CD4-positive, alpha-beta T cell treated with Interleukin-2 at 100 ng/mL for 4 hours (primary cell): ENCODE measurements at places on chromosomes 12 and 14.
A peak's percentile ranks its signal among the peaks of the same experiment; 100 is the strongest.

DNA sequence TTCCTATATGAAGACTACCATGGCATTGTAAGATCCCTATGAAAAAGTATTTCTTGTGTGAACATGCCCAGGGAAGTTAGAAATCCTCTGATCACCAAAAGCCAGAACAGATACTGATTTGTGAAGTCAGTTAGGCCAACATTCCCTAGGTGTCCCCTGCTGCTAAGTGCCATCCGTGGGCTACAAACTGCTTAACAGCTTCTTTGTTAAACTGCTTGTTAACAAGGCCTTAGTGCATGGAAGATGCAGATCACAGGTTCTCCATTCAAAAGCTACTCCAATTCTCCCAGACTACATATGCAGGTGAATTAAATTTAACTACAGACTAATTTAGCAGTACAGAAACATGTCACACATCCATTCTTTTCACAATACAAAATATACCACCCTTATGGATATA, 108.2 kb downstream of the PRICKLE1 start:
- no peak for DNase-seq

DNA sequence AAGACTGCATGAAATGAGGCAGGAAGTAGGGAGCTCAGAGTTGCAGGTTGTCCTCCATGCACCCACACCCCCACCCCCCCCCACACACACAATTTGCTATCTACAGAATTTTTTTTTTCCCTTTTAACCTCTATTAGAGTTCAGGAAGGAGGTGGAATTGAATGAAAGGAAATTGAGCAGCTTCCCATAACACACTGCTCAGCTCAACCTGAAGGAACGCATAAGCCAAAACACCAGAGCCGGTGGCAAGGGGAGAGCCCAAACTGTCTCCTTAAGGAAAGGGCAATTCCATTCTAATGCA, 74.1 kb downstream of the NUAK1 start:
- DNase-seq = no peak

- DNase-seq = peak; percentile 88
Observed at GRCh38 chr12:89756585-89757398, 48.2 kb upstream of the ATP2B1 start.

DNA sequence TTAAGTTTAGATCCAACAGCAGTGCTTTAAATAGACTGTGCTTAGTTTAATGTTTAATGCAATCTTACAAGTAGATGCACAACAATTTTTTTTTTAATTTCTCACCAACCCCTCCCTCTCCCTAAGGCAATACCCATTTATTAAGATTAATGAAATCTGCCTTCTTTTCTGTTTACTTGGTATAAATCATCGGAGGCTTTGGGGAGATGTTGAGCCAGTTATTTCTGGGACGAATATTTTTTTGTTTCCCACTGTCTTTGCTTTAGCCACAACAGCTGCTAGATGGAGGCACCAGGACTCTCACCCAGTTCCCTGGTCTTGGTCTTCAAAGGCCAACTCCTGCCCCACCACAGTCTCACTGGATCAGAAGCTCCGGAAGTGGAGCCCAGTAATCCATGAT, 113.4 kb downstream of the PLXNC1 start:
- DNase-seq = no peak

DNA sequence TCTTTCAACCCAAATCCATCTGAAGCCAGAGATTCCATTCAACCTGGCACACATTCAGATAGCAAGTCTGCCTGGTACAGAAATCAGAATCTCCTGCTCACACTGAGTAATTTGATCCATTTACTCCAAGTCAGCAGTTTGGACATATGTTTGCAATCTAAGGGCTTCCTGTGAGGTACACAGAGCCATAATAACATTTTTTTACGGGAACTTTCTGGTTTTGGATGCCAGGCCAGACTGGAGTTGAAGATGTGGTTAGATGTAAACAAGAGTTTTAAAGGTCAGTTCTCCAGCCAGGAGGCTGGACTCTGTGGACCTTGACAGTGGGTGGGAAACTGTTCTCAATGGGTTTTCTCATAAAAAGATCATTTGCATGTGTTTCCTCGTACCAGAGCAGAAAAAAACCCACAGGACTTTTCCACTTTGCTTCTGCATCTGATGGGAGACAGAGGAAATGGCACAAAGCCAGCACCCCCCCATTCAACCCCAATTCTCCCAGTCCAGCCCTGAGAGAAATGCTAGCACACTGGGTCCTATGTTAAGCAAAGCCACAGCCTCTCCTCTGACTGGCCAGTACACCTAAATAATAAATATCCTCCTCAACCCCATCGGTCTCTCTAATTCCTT, 17.7 kb upstream of the TSPAN11 start:
- DNase-seq = no peak

DNA sequence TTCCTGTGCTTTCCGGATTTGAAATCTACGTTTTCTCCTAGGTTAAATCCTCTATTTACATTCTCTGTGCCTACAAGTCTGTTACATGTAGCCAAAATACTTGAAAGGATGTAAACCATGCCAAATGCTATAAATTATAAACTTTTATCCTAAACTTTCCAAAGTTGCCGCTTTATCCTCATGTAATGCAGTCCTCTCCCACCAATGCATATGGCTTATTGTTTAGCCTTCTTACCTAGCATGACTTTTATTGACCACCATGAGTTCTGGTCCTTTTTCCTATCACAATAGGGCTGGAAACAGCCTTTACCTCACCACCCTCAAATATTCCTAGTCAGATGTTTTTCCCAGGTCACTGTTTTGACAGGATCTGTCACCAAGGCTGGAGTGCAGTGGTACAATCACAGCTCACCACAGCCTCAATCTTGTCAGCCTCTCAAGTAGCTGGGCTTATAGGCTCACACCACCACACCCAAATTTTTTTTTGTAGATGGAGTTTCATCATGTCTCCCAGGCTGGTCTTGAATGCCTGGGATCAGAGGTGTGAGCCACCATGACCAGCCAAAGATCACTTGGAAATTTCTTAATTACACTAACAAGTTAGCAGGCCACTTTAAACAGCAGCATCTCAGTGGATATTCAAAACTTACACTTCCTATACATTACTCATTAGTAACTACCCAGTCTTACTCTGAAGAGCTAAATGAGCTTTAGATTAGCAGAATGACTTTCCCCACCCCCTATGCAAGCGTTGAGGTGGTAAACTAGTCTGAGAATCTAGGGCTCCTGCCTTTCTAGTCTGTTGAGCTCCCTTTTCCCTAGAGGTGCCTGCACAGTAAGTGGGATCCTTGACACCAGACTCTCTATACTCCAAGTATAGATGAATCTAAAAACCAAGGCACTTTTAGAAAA, 4.1 kb downstream of the TUBA1B start:
- DNase-seq = no peak

DNA sequence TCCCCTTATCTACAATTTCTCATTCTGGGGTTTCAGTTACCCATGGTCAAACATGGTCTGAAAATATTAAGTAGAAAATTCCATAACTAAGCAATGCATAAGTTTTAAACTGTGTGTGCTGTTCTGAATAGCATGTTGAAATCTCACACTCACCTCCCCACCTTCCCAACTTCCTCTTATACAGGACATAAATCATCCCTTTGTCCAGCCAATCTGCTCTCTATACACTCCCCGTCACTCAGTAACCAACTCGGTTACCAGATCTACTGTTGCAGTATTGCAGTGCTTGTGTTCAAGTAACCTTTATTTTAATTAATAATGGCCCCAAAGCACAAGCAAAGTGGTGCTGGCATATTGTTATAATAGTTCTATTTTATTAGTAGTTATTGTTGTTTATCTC, 420.5 kb downstream of the GXYLT1 start:
- DNase-seq = no peak

- no peak for DNase-seq
Observed at GRCh38 chr12:128664501-128664900, 159.3 kb downstream of the SLC15A4 start.

DNA sequence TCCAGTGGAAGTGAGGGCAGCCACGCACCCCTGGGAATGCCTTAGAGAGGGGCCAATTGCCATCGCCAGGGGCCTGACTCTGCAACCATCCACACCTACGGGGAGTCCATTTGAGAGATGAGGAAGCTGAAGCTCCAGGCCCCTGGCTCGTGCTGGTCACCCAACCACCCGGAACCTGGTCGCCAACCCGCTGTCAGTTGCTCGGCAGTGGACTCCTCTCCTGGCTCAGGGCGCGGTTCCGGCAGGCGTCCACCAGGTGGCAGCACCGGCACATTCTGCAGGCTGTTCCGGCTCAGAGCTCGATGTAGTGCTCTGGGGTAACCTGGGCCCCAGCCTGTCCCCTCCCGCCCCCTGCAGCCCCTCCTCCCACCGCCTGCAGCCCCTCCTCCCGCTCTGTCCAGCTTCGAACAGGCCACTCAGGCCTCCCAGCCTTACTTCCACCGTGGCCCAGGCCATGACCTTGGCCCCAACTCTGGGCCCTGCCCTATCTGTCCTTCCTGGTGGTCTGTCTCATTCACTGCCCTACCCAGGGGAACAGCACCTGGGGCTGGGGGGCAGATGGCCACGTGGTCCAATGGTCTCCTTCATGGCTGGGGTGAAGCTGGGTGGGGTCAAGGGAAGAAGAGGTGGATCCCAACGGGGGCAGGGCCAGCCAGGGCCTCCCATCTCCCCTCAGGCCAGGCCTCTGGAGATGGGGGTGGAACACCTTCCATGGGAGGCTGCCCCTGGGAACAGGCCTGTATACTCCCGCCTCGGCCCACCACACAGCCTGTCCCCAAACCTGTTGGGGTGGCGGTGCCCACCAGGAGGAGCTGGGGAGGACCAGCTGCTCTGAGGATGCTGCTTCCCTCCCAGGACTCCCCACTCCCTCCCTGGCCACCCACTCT, 15.7 kb downstream of the SIVA1 start:
- DNase-seq = peak; percentile 93

DNA sequence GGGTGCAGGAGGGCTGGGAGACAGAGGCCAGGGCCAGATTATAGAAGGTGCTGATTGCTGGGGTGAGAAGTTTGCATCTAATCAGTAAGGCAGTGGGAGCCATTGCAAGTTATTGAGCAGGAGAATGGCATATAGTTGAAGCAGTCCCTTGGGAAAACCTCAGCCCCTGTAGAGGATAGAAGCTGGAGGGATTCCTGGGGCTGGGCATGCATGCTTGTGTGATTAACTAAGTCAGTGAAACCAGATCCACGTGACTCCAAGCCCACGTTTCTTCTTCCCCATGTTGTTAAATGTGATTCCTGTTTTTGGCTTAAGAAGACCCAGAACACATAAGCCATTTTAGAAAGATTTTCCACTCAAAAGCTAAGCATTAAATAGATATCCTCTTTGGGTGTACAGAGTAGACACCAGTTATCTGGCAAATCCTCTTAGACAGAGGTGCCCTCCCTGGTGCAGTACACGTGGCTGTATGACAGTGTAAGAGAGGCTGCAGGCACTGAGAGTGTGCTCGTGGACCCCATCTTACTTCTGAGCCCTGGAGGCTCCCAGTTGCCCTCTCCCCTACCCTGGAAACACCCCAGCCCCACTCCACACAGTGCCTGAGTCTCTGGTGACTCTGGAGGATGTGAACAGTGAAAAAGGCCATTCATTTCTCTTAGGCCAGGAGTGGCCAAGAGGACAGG, 3.2 kb downstream of the C14orf132 start:
- DNase-seq = no peak

- DNase-seq = no peak
Observed at GRCh38 chr14:85573406-85573805, 43.5 kb downstream of the FLRT2 start.

GRCh38 chr14:51006324-51006723, 62.0 kb upstream of the PYGL start:
- no peak for DNase-seq

GRCh38 chr12:19941096-19941495, 427.2 kb upstream of the PDE3A start:
- no peak for DNase-seq

DNA sequence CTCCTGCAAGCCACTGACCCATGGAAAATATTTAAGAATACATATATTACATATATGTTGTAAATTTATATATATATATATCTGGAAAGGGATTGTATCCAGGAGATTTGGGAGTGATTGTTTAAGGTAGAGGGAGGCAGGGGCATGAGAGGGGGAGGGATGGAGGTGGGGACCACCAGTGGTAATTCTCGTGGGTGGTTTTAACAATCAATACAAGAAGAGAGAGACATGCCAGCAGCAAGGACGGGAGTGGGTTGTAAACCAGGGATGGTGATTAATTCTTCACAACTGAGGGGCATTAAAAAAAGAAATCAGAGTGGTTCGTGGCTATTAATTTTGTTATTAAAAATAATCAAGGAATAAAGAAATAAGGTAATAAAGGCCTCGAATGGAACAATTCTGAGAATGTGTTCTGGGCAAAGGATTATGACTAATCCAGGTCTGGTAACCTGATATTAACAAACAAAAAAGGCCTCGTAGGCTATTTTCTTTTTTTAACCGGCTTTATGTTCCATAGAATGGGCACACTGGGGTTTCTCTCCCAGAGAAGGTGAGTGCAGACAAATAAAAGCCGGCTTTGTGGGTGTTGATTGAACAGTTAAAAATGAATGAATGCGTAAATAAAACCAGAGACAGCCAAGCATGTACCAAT, 8.3 kb upstream of the RTL1 start:
- DNase-seq = no peak

GRCh38 chr12:122793685-122794106, 19.3 kb downstream of the CCDC62 start:
- DNase-seq = peak; percentile 69

DNA sequence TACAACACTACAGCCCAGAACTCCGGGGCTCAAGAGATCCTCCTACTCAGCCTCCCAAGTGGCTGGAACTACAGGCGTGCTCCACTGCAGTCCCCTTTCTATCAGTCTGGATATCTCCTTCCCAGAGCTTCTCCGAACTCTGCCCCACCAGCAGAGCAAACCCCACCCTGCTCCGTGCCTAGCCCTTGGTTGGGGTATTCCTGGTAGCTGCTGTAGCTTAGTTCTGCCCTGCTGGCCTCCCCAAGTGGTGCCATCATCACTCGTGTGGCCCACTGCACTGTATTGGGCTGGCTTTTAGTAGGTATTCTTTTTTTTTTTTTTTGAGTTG, 9.5 kb downstream of the HSP90AA1 start:
- DNase-seq = no peak

GRCh38 chr12:31817120-31817519, 88.3 kb upstream of the AMN1 start:
- DNase-seq = no peak

GRCh38 chr12:128178565-128178964, 88.4 kb upstream of the TMEM132C start:
- no peak for DNase-seq

DNA sequence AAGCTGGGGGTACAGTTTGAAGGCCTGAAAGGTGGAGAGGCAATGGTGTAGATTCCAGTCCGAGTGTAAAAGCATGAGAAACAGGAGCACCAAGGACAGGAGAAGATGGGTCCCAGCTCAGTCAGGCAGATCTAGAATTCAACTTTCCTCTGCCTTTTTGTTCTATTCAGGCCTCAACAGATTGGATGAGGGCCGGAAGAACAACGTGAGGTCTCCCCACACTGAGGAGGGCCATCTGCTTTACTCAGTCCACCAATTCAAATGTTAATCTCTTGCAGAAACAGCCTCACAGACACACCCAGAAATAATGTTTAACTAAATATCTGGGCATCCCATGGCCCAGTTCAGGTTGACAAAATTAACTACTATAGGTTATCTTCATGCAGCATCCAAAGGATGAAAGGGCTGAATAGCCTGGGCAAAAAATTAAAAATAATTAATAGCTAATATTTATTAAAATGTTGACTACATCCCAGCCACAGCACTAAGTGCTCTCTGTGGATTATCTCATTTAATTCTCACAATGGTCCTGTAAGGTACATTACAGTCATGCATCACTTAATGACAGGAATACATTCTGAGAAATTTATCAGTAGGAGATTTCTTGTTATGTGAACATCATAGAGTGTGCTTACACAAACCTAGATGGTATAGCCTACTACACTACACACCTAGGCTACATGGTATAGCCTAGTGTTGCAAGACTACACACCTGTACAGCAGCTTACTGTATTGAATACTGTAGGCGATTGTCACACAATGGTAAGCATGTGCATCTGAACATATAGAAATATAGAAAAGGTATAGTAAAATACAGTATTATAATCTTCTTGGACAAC, 22.5 kb downstream of the BTG1 start:
- DNase-seq = no peak
